Stimulated activated CD4-positive, alpha-beta T cell treated with anti-CD3 and anti-CD28 coated beads, Interleukin-15, amount 100 ng/mL, for 1 hour (primary cell): ENCODE measurements at places on chromosomes 1 and 21.

- DNase-seq: no peak
These were observed 52.0 kb upstream of the ARHGEF16 start for GRCh38 chr1:3402258-3403010.

- no peak for DNase-seq
These were observed 131.4 kb downstream of the IER5 start for GRCh38 chr1:181219938-181220337.

DNA sequence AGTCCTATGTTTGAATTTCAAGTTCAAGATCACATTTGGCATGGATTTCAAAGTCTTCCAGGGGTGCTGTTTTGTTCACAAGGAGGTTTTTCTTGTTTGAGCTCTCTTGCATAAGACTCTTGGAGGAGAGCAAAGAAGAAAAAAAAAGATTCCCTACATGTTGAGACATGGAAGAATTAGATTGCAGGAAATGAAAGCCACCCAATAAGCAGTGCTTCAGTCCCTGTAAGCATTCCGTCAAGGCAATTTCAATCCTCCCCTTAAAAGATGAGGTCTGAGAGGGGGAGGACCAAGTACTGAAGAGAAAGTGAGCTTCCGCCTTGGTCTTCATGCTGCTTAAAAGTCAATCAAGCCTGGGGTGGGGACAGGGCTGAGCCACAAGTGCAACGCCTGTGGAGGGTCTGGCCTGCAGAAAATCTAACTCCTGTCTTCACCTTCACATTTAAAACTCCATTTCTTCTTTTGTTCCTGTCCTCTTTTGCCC, 50.2 kb downstream of the LPAR3 start:
- DNase-seq: no peak

- no peak for DNase-seq
These were observed 3.5 kb downstream of the HSPG2 start for GRCh38 chr1:21933397-21934248.

DNA sequence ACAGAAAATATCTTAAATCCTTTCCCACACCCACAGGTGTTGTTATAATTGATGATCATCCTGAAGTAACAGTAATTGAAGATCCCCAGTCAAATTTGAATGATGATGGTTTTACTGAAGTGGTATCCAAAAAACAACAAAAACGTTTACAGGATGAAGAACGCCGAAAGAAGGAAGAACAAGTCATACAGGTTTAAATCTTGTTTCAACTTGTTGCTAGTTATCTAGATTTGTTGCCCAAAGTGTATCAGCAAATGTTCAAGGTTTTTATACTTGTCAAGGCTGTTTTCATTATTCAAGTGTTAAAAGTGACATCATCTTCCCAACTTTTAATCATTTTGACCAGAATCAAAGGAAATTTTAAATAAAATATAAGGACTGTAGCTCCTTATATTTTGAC, 64.7 kb downstream of the PRRC2C start:
- DNase-seq: no peak

DNA sequence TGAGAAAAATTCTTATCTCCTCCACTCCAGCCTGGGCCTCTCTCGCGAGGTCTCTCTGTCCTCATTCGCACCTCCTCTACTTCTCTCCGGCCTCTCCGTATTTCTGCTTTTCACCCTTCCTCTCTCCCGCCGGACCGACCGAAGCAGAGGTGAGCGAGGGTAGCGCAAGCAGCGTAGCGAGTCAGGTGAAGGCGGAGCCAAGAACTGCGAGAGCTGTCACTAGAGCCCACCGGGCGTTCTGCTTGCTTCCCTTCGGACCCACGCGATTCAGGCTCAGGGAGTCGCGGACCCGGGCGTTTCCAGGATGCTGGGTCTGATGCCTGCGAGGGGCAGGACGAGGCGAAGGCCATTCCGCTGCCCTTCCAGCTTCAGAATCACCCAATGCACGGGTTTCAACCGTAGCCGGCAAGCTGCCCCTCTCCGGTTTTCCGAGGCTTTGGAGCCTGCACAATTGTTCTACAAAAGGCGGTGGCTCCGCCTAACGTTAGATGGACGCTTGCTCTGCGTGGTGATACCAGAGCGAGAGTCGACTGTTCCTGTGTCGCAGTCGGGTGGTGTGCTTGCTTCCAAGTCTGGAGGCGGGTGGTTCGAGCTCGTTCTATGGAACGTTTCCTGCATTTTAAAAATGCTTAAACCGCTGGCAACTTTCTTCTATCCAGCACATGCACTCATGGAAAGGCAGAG, 310.2 kb downstream of the FAM72C start:
- no peak for DNase-seq

- DNase-seq: no peak
These were observed 13.7 kb downstream of the SELL start for GRCh38 chr1:169697755-169698154.

- no peak for DNase-seq
These were observed 659.0 kb downstream of the LTN1 start for GRCh38 chr21:28333578-28334075.
